ENCODE measurements at places on chromosomes 11 and 22.
A peak's percentile ranks its signal among the peaks of the same experiment; 100 is the strongest.

DNA sequence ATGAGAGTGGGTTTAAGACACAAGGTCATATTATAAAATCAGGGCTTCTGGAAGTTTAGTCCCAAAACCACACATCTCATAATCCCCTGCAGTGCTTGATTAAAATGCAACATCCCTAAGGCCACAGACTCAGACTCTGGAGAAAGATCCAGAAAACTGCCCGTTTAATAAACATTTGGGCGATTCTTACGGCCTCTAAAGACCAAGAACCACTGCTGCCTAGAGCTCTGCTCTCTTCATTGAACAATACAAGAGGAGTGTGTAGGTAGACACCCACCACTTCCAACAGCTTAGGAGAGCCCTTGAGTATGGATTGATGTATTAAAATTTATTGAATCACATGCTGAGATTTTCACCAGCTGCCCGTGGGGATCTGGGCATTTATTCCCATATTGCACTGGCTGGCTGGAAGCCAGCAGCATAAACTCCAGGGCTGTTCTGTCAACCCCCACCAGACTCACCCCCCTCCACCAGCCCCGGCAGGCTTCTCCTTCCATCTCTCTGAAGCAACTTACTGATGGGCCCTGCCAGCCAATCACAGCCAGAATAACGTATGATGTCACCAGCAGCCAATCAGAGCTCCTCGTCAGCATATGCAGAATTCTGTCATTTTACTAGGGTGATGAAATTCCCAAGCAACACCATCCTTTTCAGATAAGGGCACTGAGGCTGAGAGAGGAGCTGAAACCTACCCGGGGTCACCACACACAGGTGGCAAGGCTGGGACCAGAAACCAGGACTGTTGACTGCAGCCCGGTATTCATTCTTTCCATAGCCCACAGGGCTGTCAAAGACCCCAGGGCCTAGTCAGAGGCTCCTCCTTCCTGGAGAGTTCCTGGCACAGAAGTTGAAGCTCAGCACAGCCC is 749 bp upstream of the BEST1 start:
- DNase-seq, result peak; percentile 70

GRCh38 chr11:14449302-14449714 is 50.3 kb downstream of the COPB1 start:
- DNase-seq, result no peak

DNA sequence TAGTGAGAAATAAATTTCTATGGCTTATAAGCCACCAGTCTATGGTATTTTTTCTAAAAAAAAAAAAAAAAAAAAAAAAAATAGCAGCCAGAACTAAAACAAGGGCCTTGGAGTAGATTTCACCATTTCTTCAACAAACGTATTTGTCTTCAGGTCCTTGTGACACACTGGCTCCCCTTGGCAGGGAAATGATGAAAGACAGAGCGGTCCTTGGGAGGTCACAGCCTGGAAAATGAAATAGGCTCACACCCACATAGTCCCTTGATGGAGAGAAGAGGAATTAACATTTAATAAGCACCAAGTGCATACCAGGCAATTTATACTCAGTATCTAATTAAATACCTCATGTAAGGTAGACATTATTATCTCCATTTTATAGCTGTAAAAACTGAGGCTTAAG is 25.7 kb upstream of the ACER3 start:
- no peak for DNase-seq

DNA sequence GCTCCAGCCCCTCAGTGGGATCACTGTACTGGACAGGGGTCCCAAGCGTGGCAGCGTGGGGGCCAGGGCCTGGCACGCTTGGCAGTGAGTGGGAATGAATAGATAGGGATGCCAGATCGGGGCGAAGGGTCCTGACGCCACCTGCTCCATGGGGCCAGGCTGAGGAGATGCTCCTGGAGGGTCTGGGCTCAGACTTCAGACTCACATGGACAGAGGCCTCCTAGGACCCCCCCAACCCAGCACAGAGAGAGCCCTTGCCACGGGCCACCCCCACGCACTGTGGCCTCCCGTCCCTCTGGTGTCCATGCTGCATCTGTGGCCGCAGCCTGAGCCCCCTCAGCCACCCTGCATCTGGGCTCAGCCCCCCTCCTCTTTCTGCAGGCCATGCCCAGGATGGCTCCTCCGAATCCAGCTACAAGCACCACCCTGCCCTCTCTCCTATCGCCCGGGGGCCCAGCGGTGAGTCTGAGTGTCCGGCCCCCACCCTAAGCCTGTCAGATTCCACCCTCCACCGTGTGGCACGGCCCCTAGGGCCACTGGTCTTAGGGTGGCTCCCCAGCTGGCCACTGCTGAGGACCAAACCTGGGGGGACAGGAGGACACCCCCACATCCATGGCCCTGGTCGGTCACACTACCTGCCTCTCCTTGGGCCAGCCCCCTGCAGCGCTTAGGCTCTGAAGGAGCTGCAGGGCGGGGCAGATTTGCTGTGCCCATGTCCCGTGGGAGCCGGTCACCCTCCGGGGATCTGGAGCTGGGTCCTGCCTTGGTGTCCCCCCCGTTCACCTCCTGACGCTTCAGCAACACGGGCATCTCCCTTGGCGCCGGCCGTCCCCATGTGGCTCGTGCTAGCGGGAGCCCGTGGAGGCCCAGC is 2.7 kb downstream of the MUC5AC start:
- no peak for DNase-seq

GRCh38 chr22:21593406-21594232 is 26.1 kb downstream of the UBE2L3 start:
- DNase-seq, result no peak

- peak; percentile 42 for DNase-seq
Observed at GRCh38 chr22:46546466-46547178, 9.2 kb upstream of the CELSR1 start.

- no peak for DNase-seq
Observed at GRCh38 chr11:2549080-2549479, 104.3 kb downstream of the KCNQ1 start.

GRCh38 chr11:18193010-18193409 is 20.4 kb downstream of the MRGPRX4 start:
- no peak for DNase-seq

- no peak for DNase-seq
Observed at GRCh38 chr11:96339706-96340554, 3.1 kb downstream of the MAML2 start.

DNA sequence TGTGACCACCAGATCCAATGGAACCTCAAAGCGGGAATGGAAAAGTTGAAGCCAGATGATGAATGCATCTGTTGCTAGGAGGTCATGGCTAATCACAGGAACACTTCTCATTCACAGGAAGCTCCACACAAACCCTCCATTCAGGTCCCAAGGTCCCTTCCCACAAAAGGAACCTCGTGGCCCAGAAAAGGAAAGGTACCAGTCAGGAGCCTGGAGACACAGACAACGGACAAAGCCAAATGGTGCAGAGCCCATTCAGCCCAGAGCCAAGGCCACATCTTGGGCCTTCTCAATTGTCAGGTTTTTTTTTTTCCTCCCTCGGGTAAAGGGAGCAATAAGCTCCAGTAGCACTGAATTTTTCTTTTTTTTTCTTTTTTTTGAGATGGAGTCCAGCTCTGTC is 87.0 kb downstream of the FAM168A start:
- DNase-seq, result no peak

DNA sequence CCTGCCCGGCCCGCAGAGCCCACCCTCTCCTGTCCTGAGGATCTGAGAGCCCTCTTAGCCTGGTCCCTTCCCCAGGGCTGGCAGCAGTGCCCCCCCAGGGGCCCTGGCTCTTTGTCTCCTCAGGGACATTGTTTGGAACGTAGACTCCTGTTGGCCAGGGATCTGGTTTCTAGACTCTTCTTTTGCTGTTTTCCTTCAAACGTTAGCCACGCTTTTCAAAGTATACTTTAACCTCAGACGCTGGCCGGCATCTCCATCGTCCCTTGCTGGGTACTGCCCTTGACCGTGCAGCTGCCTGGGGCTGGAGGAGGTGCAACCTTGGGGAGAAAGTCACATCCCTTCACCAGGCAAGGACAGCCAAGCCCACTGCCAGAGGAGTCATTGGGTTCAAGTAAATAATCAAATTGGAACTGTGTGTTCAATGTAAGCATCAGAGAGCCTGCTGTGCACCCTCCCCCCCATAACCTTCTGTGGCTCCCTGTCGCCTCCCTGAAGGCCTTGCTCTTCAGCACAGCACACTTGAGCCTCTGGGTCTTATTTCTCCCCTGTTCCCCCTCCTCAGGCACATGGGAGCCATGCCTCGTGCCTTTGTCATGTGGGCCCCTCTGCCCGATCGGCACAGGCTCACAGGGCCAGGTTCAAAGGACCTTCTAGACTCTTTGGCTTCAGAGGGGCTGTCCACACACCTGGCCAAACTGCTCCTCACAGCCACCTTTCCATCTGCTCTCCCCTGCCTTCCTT is 21.8 kb upstream of the WNT7B start:
- no peak for DNase-seq

GRCh38 chr11:62324731-62325556 is 12.3 kb upstream of the ASRGL1 start:
- DNase-seq, result no peak

DNA sequence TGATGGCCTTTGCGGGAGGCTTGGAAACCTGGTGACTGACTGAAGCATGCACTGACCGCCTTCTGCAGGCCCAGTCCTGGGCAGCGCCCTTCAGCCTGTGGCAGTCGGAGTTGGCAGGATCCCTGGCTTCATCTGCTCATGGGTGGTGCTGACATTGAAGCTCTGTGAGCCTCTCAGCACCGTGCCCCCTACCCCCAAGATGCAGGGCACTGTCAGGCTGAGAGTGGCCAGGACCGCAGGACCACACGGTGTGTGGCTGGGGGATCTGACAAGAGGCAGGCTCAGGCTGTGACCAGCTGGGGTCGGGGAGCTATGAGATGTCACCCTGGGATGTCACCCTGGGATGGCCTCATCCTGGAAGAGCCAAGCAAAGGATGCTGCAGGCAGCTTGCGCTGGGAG is 32.7 kb downstream of the TBC1D22A start:
- DNase-seq, result no peak

GRCh38 chr11:35487532-35488078 is 37.8 kb downstream of the PAMR1 start:
- peak; percentile 20 for DNase-seq

DNA sequence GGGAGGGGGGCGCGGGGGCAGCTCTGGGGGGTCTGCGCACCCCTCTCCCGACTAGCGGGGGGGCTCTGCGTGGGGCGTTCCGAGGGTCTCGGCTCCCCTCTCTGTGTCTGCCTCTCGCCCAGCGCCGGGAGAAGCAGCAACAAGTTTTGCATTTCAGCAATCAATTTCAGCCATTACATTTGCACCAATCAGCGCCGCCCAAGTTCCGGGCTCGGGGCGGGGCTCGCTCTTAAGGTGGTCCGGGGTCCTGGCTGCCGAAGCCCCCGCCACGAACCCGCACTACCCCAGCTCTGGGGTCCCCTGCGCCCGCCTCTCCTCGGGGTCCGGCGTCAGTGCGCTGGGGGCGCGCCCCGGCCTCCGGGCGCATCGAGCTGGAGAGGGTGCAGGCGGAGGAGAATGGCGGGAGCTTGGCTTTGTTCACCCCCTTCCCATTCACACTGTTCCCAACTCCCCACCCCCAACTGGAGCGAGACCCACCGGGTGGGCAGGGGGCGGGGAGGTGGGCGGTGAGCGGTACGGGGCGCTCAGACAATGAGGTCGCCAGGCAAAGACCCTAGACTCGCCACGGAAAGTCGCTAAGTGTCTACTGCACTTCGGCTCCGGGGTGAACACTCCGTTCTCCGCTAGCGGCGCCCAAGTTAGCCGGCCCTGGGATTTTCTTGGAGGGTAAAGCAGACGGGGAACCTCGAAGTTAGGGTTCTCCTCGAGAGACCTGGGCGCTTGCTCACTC is at the start of gene MN1:
MN1 (minus strand) TSS at position 141 of the 730 bp plus-strand sequence. CDS start 1,213 bp downstream, outside the sequence.
- DNase-seq, result no peak

DNA sequence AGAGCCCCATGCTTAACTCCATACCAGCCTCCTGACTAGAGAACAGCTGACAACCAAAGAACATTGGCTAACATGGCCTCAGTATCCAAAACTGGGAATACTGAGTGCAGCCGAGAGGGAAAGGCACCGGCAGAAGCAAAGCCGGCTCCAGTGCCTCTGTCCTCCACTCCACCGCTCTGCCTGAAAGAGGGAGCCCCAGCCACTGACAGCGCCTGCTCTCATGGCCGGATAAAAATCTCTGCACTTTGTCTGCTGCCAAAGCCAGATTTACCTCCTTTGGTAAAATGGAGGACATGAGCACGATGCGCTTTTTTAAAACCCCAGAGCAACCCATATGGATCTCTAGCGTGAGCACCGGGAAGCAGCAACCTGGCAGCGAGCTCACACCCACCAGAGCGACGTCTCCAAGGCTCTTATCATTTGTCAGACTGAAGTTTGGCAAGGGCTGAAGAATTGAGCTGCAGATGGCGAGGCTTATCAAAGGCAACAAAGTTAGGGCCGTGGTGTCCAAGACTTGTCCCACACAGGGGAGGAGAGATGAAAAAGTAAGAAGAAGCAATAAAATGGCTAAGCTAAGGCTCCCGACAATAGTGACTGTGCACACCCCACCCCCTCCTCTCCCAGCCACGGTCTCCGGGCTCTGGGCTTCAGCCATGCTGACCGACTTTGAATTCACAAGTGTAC is 71.4 kb downstream of the EFCAB6 start:
- no peak for DNase-seq

DNA sequence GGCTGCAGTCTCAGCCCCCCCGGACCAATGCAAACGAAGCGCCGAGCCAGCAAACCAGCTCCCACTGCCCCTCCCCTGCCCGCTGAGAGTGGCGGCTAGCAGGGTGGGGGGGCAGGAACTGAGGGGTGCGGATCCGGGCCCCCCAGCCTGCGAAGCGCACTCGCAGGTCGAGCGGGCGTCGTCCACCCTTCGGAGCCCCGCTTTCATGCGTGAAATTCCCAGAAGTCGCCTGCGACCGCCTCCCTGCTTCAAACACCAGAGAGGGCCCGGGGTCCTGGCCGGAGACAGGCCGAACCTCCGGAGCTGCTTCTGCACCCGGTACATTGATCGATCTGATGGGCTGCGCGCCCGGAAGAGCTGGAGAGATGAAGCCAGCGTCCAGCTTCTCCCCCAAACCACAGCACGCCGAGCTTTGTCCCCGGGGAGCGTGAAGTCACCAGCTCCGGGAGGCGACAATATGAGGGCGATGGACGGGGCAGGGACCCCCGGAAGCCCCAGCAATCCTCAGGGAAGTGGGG is 646 bp upstream of the PATZ1 start:
- DNase-seq, result no peak

GRCh38 chr11:118892514-118892913 is 8.8 kb downstream of the CXCR5 start:
- DNase-seq, result no peak

DNA sequence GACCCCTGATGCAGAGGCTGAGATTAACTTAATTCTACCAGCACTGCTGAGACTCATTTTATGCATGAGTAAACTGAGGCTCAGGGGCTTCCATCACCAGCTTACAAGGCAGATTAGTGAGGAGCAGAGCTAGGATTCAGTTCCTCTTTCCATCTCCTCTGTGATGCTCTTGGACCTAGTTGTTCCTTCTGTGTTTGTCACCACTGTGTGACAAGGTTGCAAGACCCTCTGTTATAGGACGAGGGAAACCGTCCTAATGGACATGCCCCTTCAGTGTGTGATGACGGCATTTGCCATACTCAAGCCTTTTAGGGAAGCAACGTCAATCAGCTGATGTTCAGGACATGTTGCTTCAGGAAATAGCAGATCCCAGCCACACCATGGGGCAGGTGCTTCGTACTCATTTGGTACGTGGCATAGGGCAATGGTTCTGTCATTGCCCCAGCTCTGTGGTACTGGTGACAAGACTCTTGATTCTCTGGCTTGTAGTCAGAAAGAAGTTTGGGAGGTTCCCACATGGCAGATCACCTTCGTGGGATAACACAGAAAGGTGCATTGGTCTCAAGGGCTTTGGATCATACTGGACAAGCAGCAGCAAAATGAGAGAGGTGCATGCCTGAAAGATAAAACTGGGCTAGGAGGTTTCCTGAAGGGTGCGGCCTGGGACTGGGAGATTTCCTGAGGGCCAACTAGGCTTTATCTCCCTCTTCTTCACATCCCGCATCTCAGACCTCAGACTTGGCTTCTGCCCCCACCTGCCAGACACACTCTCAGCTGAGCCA is 23.9 kb upstream of the CD44 start:
- no peak for DNase-seq

Measured in dermis microvascular lymphatic vessel endothelial cell (primary cell).